ENCODE measurements at places on chromosomes 5 and 9. TPM values are rescaled to one million over a fixed set of nuclear protein-coding genes. Genes with fewer than 3 reads are reported as not detected.

PCDHB6 gene
- polyA plus RNA-seq = 0.46 TPM

- DNase-seq = no peak
Observed at GRCh38 chr5:14114615-14115251, 28.4 kb upstream of the TRIO start.

GRCh38 chr5:108747111-108747773, 455 bp upstream of the FER start:
- no peak for DNase-seq

- no peak for DNase-seq
Observed at GRCh38 chr9:85024374-85024773, 354.8 kb downstream of the NTRK2 start.

GRCh38 chr9:126985870-126986498, 71.4 kb downstream of the RALGPS1 start:
- DNase-seq = peak; percentile 96

Data from mammary epithelial cell (primary cell).